NCI-H1092 (cell line): ENCODE measurements at places on chromosomes 12 and 14.
A peak's percentile ranks its signal among the peaks of the same experiment; 100 is the strongest.

DNA sequence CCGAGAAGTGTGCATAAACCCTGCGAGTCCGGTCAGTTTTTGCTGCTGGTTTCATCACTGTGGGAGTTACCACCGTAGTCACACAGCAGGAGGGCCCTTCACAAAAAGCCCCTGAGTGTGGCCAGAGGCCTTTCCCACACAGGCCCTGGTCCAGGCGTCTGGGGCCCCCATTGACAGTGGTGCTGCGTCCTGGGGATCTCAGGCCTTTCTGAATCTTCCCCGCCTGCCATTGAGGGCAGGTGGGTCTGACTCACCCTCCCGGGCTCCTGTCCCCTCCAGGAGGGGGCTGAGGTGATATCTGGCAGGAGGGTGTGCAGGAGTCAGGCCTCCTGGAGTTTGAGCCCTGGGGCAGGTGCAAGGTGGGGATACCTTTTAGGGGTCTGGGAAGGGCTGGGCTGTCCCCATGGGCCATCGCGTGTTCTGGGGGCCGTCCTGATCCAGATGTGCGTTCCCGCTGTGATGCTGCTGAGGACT lies 358.5 kb downstream of the TMEM121 start:
- no peak for DNase-seq

- no peak for DNase-seq
Observed at GRCh38 chr12:47124451-47124850, 44.7 kb upstream of the AMIGO2 start.

DNA sequence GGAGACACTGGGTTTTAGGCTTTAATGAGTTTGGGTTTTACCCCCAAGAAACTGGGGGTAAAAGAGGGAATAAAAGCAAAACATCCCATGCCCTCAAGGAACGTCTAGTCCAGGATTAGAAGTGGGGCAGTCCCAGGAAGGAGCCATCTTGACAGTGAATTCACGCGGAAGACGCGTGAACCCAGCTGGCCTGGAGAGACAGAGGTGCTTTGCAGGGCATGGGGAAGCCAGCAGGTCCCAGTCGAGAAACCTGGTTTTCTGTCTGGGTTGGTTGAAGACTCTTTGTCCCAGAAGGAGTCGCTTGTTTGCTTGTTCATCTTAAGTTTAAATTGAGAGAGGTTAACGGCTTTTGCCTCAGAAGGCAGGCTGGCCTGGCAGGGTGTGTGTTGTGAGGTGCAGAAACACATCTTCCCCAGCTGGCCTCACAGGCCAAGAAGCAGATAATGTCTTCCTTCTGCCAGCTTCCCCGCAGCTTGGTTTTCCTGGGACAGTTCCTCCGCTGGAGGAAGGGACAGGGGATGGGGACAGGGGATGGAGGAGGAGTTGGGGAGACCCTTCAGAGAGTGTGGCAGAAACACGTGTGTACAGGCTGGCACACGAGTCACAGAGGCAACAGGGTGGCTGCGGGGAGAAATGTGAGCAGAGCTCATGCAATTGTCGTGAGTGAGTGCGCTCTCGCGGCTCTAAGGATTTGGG lies 18.5 kb upstream of the CD9 start:
- no peak for DNase-seq

DNA sequence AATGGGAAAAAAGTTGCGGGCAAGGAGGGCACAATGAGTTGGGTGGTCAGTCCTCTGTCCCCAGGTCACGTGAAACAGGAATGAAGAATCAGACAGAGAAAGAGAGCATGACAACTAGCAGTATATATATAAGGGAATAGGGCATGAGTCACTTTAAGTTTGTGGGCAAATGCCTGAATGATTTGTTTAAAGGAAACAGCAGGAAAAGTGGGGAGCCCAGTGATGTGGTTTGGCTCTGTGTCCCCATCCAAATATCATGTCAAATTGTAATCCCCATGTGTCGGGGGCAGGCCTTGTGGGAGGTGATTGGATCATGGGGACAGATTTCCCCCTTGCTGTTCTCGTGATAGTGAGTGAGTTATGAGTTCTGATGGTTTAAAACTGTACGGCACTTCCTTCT lies 195.3 kb upstream of the IGF1 start:
- DNase-seq = no peak

DNA sequence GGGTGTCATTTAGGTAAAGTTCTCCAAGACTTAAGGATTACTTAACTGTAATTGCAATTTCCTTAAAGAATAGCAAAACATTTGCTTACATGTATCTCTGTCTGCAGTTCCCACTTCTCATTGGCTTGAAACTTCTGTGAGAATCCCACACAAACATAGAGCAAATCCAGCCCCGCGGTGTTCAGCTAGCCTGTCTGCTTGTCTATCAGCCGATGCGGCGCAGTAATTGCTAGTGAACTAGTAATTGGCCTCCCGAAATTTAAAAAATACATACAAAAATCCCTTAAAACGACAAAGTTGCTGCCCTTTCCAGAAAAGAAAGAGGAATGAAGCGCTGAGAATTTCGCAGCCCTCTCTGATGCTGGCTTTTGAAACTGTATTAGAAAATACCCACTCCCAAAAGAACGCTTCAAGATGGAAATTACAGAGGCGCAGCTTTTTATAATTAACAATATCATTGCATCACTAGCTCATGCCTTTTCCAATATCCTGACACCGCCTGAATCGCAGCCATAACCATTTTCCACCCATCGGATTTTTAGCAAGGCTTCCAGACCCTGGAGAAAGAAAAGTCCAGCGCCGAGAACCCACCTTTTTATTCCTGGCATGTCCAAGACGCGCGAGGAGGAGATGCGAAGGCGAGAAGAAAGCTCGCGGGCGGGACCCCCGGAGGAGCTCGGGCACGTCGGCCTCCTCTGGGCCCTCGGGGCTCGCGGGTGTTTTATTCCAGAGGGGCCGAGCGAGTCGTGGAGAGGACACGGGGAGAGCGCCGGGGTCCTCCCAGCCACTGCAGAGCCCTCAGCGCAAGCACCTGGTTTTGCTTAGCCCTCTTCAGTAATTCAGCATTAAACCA lies 646 bp downstream of the FBLN5 start:
- no peak for DNase-seq

GRCh38 chr12:5691943-5692342 lies 253.1 kb downstream of the ANO2 start:
- DNase-seq = no peak

DNA sequence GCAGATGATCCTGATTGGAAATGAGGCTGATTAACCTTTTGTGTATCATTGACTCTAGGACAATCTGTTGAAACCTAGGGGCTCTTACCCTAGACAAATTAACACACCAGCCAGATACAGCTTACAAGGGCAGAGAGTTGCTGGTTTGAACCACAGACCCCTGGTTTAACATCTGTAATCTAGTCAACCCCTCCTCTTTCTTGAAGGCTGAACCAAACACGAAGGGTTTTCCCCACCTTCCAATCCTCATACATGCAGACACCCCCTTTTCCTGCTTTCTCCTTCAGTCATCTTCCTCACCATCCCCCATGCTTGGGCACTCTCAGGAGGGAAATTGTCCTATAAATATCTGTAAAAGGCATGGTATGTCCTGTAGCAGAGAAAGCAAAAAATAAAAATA lies 126.0 kb upstream of the HIF1A start:
- DNase-seq = no peak

- no peak for DNase-seq
Observed at GRCh38 chr14:68440820-68441219, 352.0 kb downstream of the ZFP36L1 start.

- no peak for DNase-seq
Observed at GRCh38 chr12:56591961-56592360, 38.2 kb downstream of the BAZ2A start.

DNA sequence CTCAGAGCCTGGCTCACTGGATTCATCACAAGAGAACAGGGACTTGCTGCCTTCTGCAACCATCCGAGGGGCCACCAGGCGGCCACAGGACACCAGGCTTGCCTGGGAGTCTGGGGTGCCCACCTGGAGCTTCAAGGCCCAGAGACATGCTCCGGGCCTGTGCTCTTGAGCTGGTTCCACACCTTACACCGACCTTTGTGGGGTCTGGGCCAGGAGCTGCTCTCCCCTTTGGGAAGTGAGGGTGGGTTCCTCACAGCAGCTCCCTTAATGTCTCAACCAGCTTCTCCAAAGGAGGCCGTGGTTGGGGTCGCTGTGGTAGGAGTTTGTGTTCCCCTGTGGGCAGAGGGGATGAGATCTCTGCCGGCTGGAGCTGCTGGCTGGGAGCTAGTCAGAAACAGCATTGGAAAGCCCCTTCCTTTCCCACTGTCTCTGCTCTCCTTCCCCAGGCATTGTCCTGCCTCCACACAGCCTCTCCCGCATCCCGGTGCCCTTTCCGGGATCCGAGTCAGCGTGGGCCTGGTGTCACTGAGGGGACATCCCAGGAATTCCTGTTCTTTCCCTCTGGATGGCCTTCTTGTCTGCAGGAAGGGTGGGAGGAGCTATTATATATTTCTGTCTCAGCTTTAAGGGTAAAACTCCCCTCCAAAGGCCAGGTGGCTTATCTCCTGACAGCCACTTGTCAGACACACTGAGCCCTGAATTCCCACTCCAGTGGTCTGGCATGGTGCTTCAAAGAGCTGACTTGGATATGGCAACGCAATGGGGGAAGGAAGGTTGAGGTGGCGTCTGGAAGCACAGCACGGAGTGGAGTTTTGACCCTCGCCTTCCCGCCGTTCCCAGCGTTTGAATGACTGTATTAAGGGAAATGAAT lies 5.1 kb upstream of the PAPLN start:
- no peak for DNase-seq

- DNase-seq = no peak
Observed at GRCh38 chr12:4322726-4323125, 1.7 kb downstream of the TIGAR start.

DNA sequence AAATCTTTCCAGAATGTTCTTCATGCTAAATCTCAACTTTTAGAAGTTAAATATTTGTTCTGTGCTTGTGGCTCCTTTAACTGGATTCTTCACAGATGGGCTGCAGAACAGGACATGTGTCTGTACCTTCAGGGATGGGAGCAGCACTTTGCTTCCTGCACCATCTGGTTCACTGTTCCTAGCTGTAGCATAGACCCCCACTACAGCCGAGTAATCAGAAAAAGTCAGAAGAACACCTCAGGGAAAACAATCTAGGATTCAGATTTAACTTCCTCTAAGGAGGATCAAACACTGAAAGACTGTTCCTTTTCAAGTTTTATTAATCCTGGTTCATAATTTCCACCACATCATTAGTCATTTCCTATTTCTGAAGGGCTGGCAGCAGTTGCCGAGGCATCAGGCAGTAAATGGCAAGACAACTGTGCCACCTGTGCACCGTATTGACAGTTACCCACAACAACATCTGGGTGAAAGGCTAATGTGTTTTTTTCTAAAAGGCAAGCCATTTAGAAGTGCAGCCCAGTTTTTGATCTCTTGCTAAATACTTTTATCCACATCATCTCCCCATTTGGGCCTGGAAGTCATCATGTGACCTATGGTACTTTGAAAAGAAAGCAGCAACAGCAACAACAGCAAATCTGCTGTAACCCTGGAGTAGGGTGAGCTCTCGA lies 212.8 kb upstream of the BMP4 start:
- DNase-seq = no peak

DNA sequence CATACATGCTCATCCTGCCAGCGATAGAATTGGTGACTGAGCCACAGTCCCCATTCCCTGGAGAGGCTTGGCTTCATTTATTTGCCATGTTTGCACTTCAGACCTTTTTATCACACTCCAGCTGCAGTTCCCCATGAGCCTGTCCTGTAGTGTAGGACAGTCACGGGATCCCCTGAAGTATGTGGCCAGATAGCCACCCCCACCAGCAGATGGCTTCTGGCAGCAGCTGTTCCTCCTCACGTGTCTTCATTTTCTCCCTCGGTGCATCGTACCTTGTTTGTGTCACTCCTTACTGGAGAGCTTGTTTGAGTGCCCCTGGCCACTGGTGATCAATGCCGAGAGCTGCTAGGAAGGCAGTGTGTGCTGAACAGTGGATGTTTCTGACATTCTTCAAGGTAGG lies 40.2 kb downstream of the UBE3B start:
- no peak for DNase-seq

- no peak for DNase-seq
Observed at GRCh38 chr14:77339407-77339806, 18.6 kb downstream of the GSTZ1 start.

GRCh38 chr14:57060276-57060955 lies 208.3 kb downstream of the EXOC5 start:
- no peak for DNase-seq

- DNase-seq = peak; percentile 10
Observed at GRCh38 chr12:70920251-70920851, at the start of gene PTPRR. Gene PTPRR (minus strand): TSS chr12:70920738. CDS start chr12:70920390, 348 bp downstream.

DNA sequence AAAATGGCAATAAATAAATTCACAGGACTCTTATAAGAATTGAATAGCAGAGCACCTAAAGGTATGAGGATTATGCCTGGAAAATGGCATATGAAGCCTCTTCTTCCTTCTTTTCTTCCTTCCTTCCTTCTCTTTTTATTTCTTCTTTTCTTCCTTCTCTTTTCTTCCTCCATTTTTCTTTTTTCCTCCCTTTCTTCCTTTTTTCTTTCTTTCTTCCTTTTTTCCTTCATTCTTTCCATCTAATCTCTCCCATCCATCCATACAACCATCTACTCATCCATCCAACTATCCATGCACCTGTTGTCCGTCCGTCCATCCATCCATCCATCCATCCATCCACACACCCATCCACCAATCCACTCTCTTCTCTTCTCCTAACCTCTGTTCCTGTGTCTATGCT lies 173.8 kb downstream of the TBX5 start:
- no peak for DNase-seq

DNA sequence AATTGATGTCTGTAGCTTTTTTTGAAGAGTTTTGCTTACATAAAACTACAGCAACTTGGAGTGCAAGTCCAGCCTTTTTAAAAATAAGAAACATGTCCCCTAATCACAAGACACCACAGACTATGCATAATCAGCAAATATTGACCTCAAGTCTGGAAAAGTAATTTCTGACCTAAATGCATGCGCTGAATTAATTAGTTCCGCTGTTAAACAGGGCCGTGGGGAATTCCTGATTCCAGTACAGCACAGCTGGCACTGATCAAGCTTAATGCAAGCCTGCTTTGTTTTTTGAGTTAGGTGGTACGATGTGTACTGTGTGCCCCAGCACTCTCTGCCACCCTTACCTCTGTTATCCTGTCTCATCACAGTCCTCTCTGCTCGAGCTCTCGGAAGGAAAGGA lies 9.2 kb downstream of the MLH3 start:
- DNase-seq = no peak

DNA sequence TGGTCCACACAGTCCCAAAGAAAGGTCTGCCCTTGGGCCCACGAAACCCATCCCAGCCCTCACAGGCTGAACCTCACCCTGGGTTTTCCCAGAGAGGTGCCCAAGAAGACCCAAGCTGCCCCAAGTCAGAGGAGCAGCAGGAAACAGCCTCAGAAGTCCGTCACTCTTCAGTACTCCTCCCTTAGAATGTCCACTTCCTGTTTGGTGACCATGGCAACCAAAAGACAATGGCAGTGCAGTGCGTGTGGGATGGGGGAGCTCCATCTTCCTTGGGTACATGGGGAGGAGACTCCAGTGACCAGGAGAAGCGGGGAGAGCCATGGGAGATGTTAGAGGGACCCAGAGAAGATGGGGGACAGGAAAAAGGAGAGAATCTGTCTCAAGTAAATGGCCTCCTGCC lies 11.3 kb downstream of the SELPLG start:
- DNase-seq = no peak

- DNase-seq = peak; percentile 77
Observed at GRCh38 chr14:84006643-84007155, 1523.2 kb upstream of the FLRT2 start.

GRCh38 chr14:37583358-37584210 lies 11.5 kb downstream of the FOXA1 start:
- DNase-seq = peak; percentile 89

GRCh38 chr14:54804538-54805041 lies 98.0 kb downstream of the GCH1 start:
- DNase-seq = no peak
